ENCODE measurements at places on chromosomes 6 and 20.

DNA sequence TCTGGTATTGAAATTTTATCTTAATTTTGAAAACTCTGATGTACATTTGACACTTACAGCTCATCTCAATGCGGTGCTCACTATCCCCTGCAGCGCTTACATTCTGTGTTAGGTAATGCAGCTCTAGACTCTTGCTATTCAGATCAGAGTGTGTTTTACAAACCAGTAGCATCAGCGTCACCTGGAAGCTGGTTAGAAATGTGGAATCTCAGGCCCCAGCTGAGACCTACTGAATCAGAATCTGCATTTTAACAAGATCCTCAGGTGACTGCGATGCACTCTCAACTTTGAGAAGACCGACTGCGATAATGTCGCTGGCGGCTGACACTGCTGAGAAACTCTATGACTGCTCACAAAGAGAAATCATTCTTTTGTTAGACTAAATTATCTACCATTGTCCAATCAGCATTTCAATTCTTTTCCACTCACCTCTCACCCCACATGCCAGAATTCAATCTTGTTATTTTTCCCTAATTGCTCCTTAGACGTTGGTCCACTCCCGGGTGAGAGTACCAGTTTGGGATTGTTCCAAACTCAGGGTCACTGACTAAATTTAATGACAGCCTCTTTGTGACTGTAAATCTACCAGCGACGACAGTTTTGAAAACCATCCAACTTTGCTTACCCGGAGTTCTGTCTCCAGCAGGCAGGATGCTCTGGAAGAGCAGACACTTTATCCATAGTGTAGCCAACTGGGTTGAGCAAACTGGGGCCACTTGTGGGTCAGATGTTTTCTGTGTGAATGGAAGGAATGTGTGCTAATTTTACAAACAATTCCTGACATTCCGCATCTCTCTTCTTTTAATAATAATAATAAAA is 140.1 kb upstream of the BTBD3 start:
- no peak for DNase-seq

GRCh38 chr20:24708411-24709295 is 239.2 kb downstream of the SYNDIG1 start:
- no peak for DNase-seq

- DNase-seq: no peak
Observed at GRCh38 chr6:111973927-111974639, 79.8 kb upstream of the CCN6 start.

DNA sequence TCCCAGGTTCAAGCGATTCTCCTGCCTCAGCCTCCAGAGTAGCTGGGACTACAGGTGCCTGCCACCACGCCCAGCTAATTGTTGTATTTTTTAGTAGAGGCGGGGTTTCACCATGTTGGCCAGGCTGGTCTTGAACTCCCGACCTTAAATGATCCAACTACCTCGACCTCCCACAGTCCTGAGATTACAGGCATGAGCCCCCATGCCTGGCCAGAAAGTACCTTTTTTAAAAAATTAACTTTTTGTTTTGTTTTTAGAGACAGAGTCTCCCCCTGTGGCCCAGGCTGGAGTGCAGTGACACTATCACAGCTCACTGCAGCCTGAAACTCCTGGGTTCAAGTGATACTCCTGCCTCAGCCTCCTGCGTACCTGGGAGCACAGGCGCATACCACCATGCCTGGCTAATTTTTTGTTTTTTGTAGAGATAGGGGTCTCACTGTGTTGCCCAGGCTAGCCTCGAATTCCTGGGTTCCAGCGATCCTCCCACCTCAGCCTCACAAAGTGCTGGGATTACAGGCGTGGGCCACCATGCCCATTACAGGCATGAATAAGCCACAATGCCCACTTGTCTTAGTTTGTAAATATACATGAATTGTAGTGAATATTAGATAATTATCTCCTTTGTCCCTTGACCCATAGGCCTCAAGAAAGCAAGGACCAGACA is 17.4 kb upstream of the EEF1A1 start:
- no peak for DNase-seq

GRCh38 chr6:106752641-106753040 is 123.3 kb downstream of the QRSL1 start:
- DNase-seq: no peak

DNA sequence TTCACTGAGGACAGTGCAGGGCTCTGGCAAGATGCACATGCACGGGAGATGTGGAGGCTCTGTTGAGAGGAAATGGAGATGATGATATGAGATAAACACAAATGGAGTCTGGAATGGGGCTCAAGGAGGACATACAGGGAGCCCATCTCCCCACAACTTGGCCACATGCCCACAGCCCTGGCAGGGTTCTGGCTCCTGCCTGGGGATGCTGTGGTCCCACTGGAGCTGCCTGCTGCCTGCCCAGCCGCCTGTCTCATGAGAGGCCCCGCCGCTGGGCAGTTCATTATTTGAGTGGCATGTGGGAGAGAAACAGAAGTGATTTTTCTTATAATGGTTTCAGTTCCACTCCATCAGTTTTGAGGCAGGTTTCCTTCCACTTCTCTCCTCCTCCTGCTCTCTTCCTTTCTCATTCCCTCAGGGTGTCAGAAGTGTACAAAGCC is 133.6 kb upstream of the TRAF3IP2 start:
- no peak for DNase-seq

DNA sequence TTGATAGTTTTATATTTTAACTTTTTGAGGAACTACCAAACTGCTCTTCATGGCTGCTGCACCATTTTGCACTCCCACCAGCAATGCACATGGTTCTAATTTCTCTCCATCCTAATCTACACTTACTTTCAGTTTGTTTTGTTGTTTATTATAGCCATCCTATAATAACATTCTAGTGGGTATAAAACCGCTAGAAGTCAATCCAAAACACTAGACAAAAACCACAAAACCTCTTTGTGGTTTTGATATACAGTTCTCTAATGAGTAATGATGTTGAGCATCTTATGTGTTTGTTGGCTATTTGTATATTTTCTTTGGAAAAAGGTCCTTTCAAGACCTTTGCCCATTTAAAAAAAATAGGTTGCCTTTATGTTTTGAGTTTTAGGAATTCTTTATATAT is 5.6 kb downstream of the RPP21 start:
- no peak for DNase-seq

DNA sequence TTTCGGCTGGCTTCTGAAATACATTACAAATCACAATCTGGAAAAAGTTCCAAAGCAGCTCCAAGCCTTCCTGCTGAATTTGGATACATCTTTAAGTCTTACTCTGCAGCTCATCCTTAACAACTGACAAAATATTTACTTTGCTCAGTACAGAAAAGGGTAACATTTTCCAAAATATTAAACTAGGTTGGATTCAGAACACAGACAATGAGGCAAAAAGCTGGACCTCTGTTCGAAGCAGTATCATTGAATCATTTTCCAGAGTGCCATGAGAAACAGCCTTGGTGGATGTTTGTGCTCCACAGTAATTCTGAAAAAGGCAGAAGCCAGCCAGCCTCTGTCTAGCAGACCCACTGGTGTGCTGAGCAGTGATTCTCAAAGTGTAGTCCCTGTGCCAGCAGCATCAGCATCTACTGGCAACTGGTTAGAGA is 162.1 kb downstream of the AIG1 start:
- DNase-seq: no peak

DNA sequence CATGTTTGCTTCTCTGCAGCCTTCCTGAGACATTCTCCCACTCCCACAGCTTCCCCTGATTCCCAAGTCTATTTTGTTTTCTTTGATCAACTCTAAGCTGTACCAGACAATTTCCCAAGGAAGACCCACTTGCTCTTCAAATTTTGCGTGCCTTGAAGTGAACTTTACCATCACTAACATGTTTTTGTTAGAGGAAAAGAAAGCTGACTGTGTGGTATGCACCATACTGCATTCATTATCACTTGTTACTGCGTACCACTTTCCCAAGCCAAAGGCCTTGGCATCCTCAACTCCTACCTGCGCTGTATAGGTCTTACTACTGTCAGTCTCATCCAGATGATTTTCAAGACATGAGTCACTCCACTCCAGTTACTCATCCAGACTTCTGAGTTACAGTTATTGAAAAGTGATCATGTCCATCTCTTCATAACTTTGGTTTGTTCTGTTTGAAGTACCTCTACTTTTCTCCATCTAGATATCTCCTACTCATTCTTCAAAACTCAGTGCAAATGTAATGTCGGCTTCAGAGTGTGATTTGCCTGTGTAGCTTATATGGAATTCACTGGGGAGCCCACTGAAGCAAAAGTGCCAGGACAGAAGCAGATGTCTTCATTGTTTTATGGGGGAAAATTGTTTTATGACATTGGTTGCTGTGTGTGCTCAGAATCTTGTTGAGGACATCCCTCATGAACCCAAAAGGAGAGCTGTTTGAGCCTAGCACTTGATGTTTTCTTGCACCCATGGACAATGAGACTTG is 5.2 kb downstream of the RPS12 start:
- DNase-seq: no peak

- peak; percentile 30 for DNase-seq
Observed at GRCh38 chr6:147205690-147206600, 1.7 kb downstream of the STXBP5 start.

GRCh38 chr20:56736285-56736857 is 107.3 kb downstream of the TFAP2C start:
- DNase-seq: no peak

- no peak for DNase-seq
Observed at GRCh38 chr6:155381673-155382337, 67.5 kb upstream of the TFB1M start.

GRCh38 chr6:31355583-31355948 is 1.4 kb downstream of the HLA-B start:
- DNase-seq: no peak

GRCh38 chr6:32216998-32217397 is 6.9 kb downstream of the NOTCH4 start:
- no peak for DNase-seq

- DNase-seq: no peak
Observed at GRCh38 chr20:36506253-36506652, 35.1 kb upstream of the MYL9 start.

GRCh38 chr6:33665957-33666356 is 44.8 kb downstream of the ITPR3 start:
- DNase-seq: no peak

GRCh38 chr6:17628873-17629272 is 28.8 kb downstream of the FAM8A1 start:
- DNase-seq: no peak

DNA sequence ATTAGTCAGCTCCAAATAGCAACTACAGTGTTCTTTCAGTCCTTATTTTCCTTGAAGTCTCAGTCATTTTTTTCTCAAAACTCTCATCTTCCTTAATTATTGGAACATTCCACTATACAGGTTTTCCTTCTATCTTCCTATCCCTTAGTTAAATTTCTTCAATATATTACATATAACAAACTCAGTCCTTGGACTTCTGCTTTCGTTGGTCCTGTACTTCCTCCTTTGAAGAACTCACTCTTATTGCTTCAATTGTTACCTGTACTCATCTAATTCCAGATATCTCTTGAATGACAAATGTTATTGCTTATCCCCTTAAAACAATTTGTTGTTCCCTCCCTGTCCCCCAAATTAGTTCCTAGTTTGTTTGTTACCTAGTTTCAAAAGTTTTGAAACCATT is 67.7 kb upstream of the NOTCH4 start:
- no peak for DNase-seq

GRCh38 chr6:119348748-119349360 is 707 bp downstream of the MAN1A1 start:
- peak; percentile 29 for DNase-seq

GRCh38 chr20:46232539-46232938 is 75.8 kb downstream of the CDH22 start:
- no peak for DNase-seq

All from mucosa of descending colon (tissue), 3 donors.